ENCODE measurements at places on chromosomes 7 and 10.

GRCh38 chr7:147245274-147245673 is 1128.7 kb downstream of the CNTNAP2 start:
- no peak for DNase-seq
- H3K27ac ChIP-seq = no peak overlapping the region
- H3K4me1 ChIP-seq = no peaks in the 10 kb centered on the region
- no peaks in the 10 kb centered on the region for H3K36me3 ChIP-seq
- no peaks in the 10 kb centered on the region for H3K27me3 ChIP-seq

DNA sequence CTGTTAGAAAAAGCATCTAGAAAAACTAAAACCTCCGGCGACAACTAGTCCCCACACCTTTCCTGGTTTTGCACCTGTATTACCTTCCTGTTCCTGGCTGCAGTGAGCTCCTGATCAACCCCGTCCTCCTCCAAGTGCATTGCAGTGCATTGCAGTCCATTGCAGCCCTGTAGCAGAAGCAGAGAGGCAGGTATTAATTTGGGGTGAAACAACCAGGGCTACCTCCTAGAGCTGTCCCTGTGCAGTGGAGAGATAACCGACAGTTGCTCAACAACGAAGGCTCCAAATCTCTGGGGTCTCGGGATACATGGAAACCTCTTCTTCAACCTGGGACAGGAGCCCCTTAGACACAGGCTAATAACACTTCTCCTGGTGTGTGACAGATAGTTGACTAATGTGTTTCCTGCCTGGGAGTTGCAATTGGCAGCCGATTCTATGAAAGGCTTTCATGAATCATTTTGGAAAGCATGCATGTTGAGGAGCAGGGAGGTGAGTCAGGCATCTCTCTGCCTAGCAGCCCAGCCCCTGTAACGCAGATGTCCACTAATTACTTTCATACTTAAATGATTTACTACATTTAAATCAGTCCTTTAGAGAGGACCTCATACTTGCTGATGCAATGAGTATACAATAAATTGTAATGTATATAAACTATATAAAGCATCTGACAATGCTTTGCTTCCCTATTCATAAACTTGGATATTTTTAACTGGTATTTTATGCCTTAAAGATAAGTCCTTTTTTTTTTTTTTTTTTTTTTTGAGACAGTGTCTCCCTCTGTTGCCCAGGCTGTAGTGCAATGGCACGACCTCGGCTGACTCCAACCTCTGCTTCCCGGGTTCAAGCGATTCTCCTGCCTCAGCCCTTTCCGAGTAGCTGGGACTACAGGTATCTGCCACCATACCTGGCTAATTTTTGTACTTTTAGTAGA is 59.0 kb downstream of the PRR15 start:
- H3K27ac ChIP-seq = no peak overlapping the region
- H3K27me3 ChIP-seq = no peaks in the 10 kb centered on the region
- H3K4me3 ChIP-seq = no peak overlapping the region
- DNase-seq = no peak
- H3K36me3 ChIP-seq = no peaks in the 10 kb centered on the region
- no peaks in the 10 kb centered on the region for H3K4me1 ChIP-seq

DNA sequence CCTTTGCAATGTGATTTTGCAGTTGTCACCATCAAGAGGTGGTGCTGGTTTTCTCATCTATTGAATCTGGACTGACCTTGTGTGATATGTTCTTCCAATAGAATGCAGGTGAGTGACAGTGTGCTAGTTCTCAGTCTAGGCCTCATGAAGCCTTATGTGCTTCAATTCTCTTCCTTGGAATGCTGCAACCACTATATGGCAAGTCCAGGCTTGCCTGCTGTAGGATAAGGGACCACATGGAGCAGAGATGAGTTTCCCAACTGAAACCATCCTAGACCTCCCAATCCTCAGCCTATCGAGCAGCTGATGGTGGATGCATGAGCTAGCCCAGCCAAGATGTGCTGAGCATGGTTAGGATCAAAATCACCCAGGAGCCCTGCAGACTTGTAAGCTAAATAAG is 32.6 kb upstream of the ARHGAP21 start:
- DNase-seq = no peak
- H3K4me1 ChIP-seq = no peaks in the 10 kb centered on the region
- no peaks in the 10 kb centered on the region for H3K36me3 ChIP-seq
- H3K4me3 ChIP-seq = no peak overlapping the region
- H3K27me3 ChIP-seq = no peaks in the 10 kb centered on the region
- no peak overlapping the region for H3K27ac ChIP-seq

GRCh38 chr7:126495001-126495400 is 757.7 kb downstream of the GRM8 start:
- no peaks in the 10 kb centered on the region for H3K4me1 ChIP-seq
- DNase-seq = no peak
- H3K36me3 ChIP-seq = no peaks in the 10 kb centered on the region
- no peak overlapping the region for H3K27ac ChIP-seq
- H3K27me3 ChIP-seq = no peaks in the 10 kb centered on the region

All from upper lobe of right lung (tissue), 1 donor.